Activated naive CD8-positive, alpha-beta T cell treated with anti-CD3 and anti-CD28 coated beads for 36 hours (primary cell): ENCODE measurements at places on chromosomes 5 and 9. TPM values are rescaled to one million over a fixed set of nuclear protein-coding genes. Genes with fewer than 3 reads are reported as not detected.

Gene KIF2A
- total RNA-seq: 175 TPM

Gene FBP2
- total RNA-seq: not detected

Gene GABRA6
- not detected for total RNA-seq

Gene PCDHGB6
- not detected for total RNA-seq

DNA sequence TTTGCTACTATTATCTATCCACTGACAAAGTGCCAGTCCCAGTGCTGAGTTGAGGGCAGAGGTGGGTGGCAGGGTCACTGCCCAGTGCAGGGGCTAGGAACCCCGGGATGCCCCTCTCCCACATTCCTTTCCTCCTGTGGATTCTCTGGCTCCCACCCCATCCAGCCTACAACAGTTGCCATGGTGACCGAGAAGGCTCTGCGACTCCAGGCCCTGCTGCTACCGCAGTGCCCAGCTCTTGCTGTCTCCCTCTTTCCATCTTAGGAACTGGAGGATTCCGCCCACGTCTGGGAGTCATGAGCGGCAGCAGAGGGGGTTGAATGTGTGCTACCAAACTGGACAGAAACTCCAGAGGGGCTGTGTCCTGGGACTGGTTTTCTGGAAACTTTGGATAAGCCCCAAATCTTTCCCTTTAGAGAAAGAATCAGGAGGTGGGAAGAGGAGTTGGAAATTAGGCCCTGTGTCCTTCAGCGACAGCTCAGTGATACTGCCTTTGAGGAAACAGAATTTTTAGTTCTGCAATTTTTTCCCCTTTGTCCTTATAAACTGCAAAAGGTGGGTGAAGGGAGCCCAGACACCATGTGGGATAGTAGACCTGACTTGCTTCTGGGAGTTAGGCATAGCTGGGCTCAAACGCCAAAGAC lies 20.7 kb upstream of the C5orf47 start:
- DNase-seq: no peak

- no peak for DNase-seq
Observed at GRCh38 chr5:466661-467310, 23.8 kb downstream of the EXOC3 start.

- no peak for DNase-seq
Observed at GRCh38 chr5:138470322-138471051, 5.2 kb downstream of the EGR1 start.

GRCh38 chr9:119304555-119304954 lies 64.7 kb downstream of the BRINP1 start:
- no peak for DNase-seq

GRCh38 chr5:83865579-83865978 lies 144.9 kb upstream of the HAPLN1 start:
- no peak for DNase-seq

Gene GPX3
- total RNA-seq: not detected

Gene ECM2
- not detected for total RNA-seq

DNA sequence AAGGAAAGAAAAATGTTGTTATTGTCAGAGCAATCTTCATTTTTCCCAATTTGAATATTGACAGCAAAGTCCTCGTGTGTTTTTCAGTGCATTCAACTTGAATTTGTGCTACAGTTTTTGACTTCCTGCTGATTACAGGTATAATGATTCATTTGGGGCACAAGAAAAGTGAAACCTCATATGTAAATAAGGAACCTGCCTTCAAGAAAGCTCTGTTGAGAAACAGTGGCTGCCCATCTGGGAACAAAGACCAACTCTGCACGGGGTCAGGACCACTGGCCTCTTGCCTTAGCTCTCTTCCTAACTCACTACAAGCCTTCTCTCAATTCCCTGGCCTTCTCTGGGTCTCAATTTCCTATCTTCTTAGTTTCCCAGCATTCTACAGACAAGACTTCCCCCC lies 21.0 kb downstream of the TIMD4 start:
- DNase-seq: no peak

GRCh38 chr5:115952588-115952987 lies 9.7 kb upstream of the LVRN start:
- no peak for DNase-seq

- no peak for DNase-seq
Observed at GRCh38 chr5:90182726-90183125, 226.8 kb downstream of the CETN3 start.

DNA sequence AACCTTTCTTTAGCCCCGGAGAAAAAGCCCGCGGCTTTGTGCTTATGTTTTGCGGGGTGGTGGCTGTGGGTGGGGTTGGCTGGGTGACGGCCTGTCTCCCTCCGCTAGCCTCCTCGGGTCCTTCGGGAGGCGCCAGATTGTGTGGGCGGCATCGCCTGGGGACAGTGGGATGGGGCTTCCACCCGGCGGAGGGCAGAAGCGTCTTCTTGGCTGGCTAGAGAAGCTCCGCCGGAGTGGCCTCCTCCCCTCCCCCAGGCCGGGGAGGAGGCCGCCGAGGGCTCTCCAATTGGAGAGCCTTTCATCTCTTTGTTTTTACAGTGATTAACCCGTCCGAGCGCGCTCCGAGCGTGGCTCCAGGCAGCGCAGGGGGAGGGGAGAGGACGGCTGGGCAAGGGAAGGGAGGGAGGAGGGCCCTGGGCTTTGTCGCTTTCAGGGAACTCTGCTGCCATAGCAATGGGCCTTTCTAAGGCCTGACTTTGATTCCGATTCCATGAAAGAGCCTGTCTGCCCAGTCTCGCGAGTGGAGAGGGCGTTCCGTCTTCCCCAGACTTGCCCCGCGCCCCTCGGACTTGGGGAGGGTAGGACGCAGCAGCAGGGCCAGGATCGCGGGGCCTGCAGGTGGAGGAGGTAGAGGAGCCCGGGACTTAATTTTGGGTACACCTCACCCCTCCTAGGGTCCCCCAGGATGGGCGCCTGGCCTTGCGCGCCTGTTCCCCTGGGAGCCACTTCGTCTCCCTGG lies 36.7 kb upstream of the TIFAB start:
- DNase-seq: no peak

- DNase-seq: no peak
Observed at GRCh38 chr9:20028849-20029231, 240.0 kb upstream of the SLC24A2 start.

DNA sequence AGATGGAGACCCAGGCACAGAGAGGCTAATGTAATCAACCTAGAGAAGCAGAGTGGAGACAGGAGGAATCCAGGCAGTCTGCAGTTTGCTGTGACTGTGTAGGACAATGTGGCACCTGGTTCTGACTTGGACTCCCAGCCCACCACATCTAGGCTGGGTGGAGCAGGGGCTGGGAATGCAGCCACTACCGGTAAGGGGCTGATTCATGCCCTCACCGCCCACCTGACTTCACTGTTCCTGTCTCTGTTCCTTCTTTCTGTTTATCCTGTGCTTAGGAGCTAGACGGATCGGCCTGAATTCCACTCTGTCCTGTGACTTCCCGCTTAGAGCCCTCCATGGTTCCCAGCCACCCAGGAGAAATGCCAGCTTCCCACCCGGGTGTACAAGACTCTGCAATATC lies 2.6 kb downstream of the PDLIM4 start:
- DNase-seq: no peak

GRCh38 chr5:119357808-119358529 lies 2.1 kb downstream of the TNFAIP8 start:
- DNase-seq: no peak

DNA sequence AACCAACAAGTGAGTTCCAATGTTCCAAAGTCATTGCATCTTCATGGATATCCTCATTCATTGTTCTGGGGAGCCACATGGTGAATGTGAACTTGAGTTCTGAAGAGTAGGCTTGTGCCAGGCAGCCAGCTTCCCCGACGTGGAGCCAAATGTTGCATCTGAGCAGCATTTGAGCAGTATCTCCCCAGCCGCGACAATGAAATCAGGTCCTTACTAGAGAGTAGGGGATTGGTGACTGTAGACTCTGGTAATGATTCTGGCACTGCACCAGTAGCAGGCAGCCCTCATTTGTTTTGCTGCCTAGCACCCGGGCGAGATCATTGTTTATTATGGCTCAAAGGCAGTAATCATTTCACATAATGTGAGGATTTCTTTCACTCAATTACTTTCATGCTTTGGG lies 451.4 kb upstream of the C9orf72 start:
- no peak for DNase-seq

Gene SHOC1
- total RNA-seq: not detected
